HS-27A (cell line): ENCODE measurements at places on chromosomes 5 and 9.

DNA sequence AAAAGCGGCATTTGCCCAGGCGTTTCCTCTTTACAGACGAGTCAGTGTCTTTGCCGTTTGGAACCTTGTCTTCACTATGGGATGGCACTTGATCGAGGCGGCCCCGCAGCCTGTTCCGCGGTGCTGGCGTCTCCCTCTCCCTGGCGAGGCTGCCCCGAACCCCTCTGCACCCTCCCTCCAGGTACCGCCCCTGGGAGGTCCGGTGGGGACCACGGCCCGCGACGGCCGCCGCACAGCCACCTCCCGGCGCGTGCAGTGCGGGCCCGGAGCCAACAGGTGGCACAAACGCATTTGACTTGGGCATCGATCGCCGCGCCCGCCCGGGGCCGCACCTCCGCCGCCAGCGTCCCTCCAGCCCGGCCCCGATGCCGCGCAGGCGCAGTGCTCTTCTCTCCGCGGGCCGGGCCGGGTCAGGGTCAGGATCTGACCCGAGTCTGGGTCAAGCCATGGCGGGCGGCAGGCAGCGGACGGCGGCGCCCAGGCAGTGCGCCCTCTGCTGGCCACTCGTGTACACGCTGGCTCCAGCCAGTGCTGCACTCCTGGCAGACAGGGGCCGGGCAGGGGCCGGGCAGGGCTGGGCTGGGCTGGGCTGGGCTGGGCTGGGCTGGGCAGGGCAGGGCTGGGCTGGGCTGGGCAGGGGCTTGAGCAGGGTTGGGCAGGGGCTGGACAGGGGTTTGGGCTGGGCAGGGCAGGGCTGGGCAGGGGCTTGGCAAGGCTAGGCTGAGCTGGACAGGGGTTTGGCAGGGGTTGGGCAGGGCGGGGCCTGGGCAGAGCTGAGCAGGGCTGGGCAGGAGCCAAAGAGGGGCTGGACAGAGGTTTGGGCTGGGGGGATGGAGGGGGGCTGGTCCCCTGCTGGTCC is 155.8 kb upstream of the IRX4 start:
- no peak for DNase-seq

GRCh38 chr5:154117930-154118329 is 72.6 kb upstream of the GALNT10 start:
- DNase-seq: no peak

DNA sequence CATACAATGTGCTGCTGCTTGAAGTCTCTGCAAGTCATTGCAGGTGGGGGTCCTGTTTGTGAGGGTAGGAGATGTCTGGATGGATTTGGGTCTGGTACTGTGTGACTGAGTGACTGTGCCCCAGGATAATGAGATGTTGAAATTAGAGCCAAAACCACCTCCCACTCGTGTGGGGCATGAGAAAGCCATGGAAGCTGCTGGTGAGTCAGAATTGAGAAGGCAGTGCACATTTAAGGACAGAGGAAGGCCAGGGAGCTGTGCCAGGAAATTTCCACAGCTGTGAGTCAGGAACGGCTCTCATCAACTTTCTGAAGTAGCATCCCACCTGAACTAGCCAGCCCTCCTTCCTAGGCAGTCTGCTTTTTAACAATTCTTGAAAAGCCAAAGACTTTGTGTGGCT is 229.8 kb downstream of the DRD1 start:
- peak; percentile 39 for DNase-seq

DNA sequence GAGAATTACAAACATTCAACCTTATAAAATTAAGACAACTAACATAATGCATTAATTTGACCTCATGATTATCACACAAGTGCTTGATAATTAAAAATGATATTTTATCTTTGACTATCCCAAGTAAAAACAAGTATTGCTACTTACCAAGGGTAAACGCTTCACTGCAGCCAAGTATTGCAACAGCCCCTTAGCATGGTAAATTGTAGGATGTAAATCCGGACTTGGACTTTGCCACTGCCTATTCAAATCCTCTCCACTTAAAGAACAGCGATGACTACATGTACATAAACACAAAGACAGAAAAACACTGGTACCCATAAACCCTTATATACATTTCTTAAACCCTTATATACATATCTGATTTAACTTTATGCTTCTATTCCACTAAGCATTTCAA is 155.1 kb downstream of the AGTPBP1 start:
- DNase-seq: no peak

- DNase-seq: no peak
Measured at GRCh38 chr5:105057001-105057436, 1494.4 kb upstream of the NUDT12 start.

DNA sequence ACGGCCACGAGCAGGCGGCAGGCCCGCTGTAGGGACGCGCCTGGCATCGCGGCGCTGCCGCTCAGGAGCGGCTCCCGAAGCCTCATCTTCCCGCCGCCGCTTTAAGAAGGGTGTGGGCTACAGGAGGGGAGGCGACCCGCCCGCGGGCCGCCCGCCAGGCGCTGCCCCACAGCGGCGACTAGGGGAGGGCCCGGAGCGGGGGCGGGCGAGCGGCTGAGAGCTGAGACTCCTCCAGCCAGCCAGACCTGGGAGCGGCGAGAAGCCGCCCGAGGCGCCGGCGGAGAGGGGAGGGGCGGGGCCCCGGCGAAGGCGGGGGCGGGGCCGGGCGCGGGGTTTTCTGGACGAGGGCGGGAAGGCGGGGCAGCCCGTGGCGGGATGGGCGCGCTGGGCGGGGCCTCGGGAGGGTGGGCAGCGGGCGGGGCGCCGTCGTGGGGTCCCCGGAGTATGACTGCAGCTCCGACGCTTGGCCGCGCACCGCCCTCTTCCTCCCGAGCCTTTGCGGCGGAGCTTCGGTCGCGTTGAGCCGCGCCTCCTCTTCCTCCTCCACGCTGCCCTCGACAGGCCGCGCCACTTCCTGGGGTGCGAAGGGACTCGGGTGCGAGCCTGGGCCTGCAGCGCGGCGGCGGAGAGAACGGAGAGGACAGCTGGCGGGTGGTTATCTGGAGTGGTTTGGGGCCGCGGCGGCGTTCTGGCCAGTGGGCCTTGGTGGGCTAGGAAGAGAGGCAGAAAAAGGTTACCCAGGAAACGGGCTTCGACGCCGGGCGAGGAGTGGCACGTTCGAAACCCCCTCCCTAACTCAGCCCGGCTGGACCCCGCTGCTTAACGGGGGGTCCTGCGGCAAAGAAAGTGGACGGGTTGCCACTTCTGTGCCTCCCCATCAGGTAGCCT is at the start of gene B4GALT1:
Gene B4GALT1, minus strand, starts transcription at position 253 of the 888 bp plus-strand sequence. Its CDS starts 167 bp downstream, at position 86.
- peak; percentile 79 for DNase-seq

DNA sequence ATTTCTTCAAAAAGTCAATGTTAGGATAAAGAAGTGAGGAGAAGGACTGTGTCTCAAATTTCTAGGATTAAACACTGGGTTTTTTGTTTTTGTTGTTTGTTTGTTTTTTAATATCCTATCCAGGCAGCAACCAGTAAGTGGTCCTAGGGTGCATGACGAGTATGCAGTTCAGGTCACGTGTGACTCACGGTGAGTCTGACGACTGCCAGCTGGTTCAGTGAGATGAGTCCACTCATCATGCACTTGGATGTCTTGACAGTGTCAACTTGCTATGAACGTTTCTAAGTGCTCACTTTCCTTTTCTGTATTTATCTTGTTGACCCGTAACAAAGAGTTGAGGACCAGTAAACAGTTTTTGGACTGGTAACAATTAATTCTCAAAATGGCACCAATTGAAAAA is 32.7 kb downstream of the ATG10 start:
- no peak for DNase-seq

DNA sequence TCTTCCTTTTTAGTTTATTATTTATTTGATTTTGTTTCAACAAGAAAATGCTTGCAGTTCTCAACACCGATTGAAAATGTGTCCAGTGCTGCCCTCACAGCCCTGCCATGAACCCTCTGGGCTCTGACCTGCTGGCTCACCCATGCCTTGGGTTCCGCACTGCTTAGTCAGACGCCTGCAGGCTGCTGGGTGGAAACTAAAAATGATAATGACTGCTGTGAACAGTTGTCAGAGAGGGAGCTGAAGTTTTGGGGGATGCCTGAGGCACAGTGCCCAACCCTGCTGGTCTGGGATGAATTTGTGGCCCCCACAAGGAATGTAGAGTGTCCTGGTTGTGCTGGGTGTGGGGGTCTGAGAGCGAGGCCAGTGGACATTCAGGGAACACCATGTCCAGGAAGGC is 22.2 kb upstream of the CFAP157 start:
- no peak for DNase-seq

DNA sequence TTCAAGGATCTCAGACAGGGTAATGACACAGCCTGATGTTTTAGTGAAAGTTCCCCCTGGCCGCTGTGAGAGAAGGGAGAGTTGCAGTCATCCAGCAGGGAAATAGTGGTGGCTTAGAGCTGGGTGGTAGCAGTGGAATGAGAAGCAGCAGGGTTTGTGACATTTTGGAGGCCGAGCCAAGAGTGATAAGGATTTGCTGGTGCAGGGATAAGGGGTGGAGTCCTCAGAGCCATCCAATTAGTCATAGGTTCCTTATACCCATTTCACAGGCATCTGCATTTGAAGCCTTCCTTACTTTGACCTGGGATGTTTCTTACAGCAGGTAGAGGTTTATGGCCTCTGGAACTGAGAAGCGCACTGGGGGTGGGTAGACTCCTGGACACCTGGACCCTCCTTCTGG is 12.8 kb downstream of the JADE2 start:
- DNase-seq: no peak

GRCh38 chr5:168826246-168826725 is 247.1 kb upstream of the PANK3 start:
- DNase-seq: no peak

DNA sequence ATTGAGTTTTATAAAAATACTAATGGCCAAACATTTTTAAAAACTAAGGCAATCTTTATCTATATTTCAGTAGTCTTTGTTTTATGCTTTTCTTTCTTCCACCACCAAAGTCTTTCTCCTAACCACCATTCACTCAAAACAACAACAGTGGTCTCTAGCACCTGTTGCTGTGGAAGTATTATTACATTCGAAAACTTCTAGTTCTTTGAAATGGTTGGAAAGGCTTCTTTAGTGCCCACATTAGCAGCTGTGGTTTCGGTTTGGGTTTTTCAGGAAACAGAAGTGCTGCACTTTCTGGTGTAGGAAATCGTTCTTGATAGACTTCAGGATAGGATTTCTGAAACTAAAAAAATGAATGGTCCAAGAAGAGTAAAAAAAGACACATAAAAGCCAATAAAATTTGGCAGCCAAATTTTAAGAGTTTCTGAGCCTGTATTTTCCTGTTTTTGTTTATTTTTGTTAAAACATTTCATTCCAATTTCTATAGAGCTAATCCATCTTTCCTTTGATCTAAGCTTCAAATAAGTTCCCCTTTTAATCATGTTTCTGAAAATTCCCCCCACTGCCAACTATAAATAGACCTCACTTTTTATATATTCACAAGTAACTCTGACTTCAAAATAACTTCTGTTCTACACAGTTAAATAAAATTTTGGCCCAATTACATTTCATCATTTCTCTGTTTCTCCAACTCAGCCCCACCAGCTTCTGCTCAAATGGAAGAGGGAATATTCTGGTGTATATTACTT is 102.2 kb downstream of the DEPDC1B start:
- no peak for DNase-seq

DNA sequence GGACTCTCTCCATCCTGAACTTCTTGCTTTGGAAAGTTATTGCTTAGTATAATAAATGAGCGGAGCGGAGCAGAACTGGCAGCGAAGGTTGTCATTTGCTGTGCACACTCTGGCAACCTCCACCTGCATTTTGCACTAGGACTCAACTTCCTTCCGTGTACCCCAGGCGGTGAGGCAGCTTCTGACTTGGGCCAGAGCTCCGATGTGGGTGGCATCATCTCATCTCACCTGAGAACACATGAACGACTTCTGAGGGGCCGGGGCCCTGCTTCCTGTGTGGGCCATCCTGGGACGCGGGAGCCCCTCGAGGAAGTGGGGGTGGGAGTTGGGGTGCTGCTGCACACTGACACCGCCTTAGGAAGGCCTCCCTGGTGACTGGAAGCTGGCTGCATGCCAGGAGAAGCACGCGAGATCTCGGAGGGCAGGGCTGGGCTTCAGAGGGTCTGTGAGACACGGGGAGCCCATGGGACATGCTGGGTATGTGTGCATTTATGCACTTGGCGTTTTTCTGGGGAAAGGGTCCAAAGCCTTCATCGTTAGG is 56.5 kb upstream of the COL5A1 start:
- DNase-seq: no peak

GRCh38 chr5:67390935-67391334 is 194.3 kb upstream of the CD180 start:
- DNase-seq: no peak

DNA sequence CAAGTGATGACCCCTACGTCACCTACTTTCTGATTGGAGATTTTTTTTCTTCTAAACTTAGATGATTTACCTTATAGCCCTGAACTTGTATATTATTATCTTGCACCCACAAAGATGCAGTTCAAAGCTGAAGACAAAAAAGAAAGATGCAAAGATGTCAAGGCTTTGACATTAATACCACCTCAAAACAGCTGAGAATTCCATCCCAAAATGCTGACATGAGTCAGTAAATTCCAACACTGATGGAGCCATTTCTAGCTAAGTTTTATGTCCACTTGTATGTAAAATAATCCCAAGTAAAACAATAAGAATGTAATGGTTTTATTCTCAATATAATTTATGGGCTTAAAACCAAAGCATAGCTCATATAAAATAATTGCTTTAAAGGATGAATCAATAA is 91.5 kb upstream of the CDH9 start:
- DNase-seq: no peak

DNA sequence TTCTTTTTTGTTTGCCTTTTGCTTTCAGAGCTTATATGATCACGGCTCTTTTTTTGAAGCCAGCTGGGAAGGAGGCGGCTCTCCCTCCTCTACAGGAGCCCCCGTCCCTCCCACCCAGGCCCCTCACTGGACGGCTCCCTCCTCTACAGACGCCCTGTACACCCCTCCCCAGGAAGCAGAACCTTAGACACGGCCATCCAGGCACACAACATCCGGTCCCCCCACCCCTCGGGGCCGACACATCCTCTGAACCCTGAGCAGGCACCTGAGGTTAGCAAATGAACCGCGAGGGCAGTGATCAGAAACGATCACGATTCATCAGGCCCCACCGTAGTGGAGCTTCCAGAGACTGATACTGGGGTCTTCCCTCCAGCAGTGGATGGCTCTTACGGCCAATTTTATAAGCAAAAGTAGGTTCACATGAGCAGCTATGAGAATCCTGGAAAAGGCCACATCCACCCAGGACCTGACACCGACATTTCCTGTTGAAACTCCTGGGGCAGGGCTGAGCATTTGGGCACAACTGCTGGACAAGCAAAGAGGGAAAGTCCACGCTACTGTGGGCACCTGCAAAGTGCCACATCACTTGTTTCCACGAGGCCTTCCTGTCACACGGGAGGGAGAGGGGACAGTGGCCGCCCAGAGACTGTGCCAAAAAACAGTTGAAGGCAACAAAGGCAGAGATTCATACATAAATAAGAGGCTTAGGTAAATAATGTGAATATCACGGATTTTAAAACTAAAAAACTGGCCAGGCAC is 78.9 kb downstream of the SEMA4D start:
- no peak for DNase-seq

DNA sequence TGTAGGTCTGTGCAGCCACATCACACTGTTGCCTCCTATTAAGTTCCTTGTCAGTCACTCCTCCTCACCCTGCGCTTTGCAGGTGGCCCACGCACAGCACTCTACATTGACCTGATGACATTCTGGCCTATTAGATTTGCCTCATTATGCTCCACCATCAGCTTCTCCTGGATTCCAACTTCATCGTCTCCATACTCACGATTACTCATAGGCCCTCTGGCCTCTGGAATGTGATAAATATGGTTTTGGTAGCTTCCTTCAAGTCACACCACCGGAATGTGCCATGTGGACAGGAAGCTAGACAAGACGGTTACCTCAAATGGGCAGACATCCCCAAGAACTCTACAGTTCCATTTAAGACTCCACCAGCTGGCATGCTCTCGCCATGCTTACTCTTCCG is 158.0 kb upstream of the LHFPL2 start:
- peak; percentile 84 for DNase-seq
